Activated CD4-positive, alpha-beta T cell treated with anti-CD3 and anti-CD28 coated beads for 24 hours (primary cell): ENCODE measurements at places on chromosomes 16 and 17.

DNA sequence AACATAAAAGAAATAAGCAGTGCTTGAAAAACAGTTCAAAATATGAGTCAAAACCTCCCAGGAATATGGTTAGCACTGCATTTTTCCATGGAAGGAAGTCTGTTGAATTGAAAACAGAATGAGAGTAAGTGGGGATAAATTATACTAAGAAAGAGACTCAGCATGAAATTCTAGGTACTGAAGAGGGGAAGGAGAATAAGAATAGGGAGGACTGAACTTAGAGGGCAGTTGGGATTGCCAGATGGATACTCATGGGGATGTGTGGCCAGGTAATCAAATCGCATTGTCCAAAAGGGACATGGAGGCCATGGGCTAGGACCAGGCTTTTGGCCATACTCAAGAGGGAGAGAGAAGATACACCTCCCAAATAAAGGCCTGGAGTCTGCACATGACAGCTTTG is 247.9 kb downstream of the CDH13 start:
- DNase-seq = no peak

GRCh38 chr16:88467541-88467944 is 14.5 kb downstream of the ZFPM1 start:
- DNase-seq = no peak

- no peak for DNase-seq
Measured at GRCh38 chr16:31452631-31453106, 6.6 kb upstream of the ARMC5 start.

DNA sequence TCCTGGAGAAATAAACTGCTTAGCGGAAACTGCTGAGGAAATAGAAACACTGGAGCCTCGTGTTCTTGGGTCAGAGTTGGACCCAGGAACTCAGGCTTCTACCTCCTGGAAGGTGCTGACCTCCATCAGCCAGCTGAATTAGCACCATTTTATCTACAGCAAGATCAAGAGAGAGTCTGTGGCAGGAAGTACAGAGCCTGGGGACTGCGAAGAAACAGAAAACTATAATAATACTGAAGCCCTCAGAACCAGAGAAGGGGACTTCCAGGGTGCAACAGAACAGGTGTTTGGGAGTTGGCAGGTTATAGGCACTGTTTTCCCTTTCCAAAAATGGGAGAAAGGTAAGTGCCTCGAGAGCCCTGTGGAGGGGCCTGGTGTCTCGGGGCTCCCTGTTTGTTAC is 379.7 kb downstream of the CA10 start:
- DNase-seq = no peak

DNA sequence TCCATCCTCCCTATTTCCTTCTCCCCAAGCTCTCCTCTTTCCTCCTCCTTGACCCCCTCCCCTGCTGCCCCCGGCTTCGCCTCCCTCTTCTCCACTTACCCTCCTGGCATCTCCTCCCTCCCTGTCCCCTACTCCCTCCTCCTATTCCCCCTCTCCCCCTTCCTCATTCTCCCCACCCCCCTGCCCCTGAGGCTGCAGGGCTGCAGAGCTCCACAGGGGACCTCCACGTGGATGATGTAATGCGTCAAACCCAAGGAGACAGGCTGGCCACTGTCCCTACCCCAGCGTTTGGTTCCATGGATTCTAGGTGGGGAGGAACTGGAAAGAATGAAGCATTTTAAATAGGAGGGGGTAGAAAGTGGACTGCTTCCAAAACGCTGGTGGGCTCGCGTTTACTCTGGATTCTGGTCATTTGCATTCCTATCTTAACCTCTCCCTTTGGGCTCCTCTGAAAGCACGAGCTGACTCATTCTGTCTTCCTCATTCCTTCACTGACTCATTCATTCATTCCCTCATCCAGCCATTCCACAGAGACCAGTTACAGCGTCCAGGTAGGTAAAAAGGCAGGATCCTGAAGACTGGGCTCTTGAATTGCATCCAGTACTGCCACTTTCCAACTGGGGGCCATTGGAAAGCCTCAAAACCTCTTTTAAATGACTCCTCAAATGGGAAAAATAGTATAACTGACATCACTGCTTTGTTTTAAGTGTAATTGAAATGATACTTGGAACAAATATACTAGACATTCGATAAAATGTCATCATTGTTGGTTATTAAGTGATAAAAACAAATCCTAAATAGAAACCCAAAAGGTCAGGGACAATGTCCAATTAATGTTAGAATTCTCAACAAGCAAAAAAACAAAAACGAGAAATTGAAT is 943 bp upstream of the COTL1 start:
- no peak for DNase-seq

GRCh38 chr17:2070241-2071023 is 15.5 kb downstream of the HIC1 start:
- peak; percentile 50 for DNase-seq

DNA sequence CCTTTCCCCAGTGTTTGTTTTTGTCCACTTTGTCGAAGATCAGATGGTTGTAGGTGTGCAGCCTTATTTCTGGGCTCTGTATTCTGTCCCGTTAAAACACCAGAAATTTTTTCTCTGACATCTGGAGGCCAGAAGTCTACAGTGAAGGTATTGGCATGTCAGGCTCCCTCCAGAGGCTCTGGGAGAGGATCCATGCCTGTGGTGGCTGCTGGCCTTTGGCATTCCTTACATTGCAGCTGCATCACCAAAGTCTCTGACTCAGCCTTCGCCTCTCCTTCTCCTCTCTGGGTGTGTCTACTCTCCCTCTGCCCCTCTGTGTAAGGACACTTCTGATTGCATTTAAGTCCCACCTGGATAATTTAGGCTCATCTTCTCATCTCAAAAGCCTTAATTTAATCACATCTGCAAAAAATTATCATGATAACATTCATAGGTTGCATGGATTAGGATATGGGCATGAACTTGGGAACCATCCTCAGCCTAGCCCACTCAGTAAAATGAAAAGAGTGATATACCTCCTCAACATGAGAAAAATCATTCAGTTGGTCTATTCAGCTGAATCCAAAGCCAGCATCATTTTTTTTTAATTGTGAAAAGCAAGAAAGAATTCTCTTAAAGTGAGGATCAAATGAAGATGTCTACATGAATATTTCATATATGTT is 78.0 kb downstream of the MAP2K6 start:
- no peak for DNase-seq

DNA sequence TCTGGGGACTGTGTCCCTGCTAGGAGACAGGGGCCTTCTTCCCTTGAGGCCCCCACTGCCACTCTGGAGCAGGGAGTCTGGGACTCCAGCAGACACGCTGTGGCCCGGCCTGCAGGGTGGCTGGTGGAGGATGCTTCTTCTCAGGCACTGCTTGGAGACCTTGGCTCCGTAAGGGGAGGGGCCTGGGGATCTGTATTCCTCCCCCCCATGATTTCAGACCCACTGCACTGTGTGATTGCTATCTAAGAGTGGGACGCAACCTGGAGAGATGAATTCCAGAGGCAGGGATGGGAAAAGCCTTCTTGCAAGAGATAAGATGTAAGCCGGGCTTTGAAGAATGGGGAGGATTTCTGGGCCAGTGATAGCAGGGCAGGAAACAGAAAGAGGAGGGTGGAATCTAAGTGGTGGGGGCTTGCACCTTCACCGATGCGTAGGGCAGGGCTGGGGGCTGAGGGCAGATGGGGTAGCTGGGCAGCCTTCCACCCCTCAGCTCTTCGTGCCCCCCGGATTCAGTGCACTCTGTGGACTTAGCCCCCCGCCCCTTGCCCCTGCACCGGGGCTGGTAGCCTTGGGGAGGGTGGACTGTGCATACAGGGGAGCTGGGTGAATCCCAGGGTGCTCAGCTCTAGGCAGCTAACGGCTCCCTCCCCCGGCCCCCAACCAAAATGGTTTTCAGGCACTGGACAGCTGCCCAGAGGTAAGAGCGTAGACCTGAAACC is 5.2 kb upstream of the GSE1 start:
- no peak for DNase-seq

DNA sequence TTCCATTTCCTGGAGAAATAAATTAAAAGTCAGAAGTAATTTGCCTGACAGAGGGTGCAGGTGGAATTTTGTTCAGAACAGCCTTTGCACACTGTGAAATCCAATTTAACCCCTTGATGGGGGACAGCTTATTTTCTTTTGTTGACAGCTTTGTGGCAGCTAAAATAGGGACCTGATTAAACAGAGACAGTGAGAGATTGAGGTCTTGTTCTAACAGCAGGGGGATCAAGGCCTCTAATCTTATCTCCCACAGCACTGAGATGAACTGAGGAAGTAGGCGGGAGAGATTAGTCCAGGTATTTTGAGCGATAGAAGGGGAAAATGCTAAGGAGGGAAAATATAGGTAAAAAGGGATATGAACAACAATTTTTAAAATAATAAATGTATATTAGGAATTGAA is 1491.4 kb upstream of the GOT2 start:
- DNase-seq = no peak

DNA sequence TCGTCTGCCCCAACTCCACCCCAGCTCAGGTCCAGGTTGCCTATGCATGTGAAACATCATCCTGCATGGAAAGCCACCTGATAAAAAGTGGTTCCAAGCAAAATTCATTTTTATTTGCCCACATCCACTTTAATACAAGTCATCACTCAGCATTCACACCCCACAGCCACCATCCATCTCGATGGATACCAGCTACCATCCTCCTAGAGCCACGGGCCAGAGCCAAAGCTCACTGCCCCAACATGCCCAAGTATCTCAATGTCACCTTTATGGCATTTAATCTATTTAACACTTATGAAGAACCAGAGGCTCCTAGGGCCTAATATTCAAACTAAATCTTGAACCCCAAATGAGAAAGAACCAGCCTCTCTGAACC is 70.5 kb downstream of the COPRS start:
- no peak for DNase-seq

- no peak for DNase-seq
Measured at GRCh38 chr17:76688165-76688622, 22.6 kb downstream of the MXRA7 start.

DNA sequence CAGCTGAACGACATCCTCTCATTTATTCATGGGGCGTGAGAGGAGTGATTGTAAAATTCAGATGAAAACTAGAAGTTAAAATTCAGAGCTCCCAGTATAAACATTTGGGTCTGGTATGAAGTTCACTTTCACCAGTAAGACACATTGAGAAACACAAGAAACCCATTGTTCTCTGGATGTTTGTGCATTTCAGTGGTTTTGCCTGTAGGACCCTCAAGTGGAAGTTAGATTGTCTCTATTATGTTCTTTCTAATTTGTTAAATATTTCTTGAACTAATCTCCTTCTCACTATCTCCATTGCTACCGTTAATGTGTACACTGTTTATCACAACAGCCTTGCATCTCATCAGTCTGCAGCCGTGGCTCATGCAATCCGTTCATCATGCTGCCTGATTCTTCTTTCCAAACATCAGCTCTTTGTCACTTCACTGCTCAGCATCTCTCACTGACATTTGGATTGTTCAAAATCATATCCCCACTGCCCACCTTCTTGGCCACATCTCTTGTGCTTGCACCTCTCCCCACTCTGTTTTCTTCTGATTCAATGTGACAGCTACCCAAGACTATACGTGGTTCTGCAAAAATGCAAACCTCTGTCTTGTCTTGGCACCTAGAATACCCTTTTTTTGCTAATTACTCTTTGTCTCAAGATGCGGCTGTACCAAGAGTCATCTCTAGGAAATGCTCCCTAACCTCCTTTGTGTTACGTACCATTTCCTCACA is 49.5 kb downstream of the HLF start:
- no peak for DNase-seq

GRCh38 chr17:41415833-41416335 is 8.5 kb downstream of the KRT37 start:
- DNase-seq = no peak

DNA sequence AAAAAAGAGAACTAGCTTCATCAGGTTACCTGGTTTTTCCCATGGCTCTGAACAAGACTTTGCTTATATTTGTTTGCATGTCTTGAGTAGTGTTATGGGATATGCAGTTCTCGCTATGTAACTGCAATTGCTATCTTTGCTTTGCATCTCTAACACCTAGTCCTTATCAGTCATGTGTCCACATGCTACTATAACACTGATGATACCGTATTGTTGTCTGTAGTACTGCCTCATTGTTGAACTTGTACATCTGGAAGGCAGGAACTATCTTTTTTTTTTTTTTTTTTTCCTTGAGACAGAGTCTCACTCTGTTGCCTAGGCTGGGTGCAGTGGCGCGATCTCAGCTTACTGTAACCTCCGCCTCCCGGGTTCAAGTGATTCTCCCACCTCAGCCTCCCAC is 2.5 kb downstream of the PSME3 start:
- no peak for DNase-seq

GRCh38 chr16:19555938-19556771 is 652 bp downstream of the VPS35L start:
- DNase-seq = no peak

DNA sequence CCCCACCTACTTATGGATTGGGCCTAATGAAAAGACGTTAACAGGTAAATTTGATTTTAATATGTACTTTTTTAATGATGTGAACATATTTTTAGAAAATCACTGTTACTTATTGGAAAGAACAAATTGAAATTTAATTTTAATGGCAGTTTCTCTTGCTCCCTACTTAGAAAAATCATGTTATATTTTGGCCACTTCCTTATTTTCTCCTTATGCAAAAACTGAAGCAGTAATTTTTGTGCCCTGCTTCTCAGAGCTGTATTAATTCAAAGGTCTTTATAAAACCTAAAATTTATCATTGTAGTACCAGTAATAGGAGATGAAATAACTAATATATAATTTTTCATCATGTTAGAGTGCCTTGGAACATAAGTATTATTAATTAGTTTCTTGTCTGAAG is 2.8 kb downstream of the ZPBP2 start:
- no peak for DNase-seq

DNA sequence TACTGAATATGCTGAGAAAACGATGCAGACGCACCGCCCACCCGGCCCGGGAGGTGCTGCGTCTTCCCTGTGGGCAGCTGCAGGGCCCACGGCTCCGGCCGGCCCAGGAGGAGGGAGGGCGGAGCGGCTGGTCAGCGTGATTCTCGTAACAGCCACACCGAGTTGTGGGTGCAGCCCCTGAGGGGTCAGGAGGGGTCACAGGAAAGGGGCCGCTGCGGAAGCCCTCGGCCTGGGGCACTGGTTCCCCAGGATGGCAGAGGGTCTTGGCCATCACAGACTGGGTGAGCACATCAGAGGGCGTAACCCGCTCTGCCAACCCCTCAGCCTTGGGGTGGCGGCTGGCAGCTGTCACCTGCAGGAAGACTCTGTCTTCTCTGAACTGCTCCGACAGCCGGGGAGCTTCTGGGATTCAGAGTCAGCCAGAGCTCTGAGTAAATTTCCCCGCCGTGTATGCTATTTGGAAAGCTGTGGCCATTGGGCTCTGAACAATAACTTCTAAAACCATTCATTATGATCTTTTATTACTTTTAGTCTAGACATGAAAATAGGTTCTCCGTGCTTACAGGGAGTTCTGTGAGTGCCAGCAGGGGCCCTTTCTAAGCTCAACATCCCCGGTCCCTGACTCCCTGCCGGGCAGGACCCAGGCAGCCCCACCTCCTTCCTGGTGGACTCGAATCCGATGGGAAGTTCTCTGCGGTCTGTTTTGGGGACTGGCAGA is 87.4 kb upstream of the CHMP6 start:
- DNase-seq = no peak

GRCh38 chr16:84959045-84959576 is 52.2 kb downstream of the ZDHHC7 start:
- no peak for DNase-seq
